ENCODE measurements at places on chromosomes 5 and 9. TPM values are rescaled to one million over a fixed set of nuclear protein-coding genes. Genes with fewer than 3 reads are reported as not detected.
A peak's percentile ranks its signal among the peaks of the same experiment; 100 is the strongest.

PCDHGA6 gene
- 3.5 TPM for total RNA-seq

ANKRD34B gene
- total RNA-seq = 0.13 TPM

ARL10 gene
- 9.1 TPM for total RNA-seq

ECSCR gene
- 36.0 TPM for total RNA-seq

GZMA gene
- total RNA-seq = 0.75 TPM

UBAP1 gene
- 17.9 TPM for total RNA-seq

UGT3A1 gene
- 10.7 TPM for total RNA-seq

KIF24 gene
- 10.3 TPM for total RNA-seq

DAB2IP gene
- total RNA-seq = 26.3 TPM

SLC25A2 gene
- total RNA-seq = 0.22 TPM

FYB1 gene
- 1.9 TPM for total RNA-seq

SPATA31E1 gene
- total RNA-seq = not detected

DNA sequence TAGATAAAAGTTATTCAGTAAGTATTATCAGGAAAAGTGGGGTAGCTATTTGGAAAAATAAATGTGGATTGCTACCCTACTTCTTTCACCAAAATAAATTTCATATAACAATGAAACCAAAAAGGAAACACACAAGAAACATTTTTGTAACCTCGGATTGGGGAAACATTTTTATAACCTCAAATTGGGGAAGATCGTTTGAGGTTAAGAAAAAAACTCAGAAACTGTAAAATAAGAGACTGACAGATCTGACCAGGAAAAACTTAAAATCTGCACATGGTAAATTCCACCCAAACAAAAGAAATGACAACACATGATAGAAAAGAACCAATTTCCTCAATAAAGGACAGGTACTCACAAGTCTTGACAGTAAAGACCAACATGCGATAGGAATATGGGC, 13.5 kb downstream of the EFCAB9 start:
- H3K4me3 ChIP-seq = no peak overlapping the region
- H3K27ac ChIP-seq = no peak overlapping the region
- no peaks in the 10 kb centered on the region for H3K4me1 ChIP-seq
- peaks cover 8% of the 10 kb centered on the region for H3K36me3 ChIP-seq

- H3K27ac ChIP-seq = no peak overlapping the region
- H3K4me3 ChIP-seq = no peak overlapping the region
- no peak for DNase-seq
- peaks cover 5% of the 10 kb centered on the region for H3K36me3 ChIP-seq
- H3K4me1 ChIP-seq = peaks cover 13% of the 10 kb centered on the region
- no peaks in the 10 kb centered on the region for H3K27me3 ChIP-seq
These were observed 49.0 kb upstream of the SUSD3 start for GRCh38 chr9:93009337-93010015.

DNA sequence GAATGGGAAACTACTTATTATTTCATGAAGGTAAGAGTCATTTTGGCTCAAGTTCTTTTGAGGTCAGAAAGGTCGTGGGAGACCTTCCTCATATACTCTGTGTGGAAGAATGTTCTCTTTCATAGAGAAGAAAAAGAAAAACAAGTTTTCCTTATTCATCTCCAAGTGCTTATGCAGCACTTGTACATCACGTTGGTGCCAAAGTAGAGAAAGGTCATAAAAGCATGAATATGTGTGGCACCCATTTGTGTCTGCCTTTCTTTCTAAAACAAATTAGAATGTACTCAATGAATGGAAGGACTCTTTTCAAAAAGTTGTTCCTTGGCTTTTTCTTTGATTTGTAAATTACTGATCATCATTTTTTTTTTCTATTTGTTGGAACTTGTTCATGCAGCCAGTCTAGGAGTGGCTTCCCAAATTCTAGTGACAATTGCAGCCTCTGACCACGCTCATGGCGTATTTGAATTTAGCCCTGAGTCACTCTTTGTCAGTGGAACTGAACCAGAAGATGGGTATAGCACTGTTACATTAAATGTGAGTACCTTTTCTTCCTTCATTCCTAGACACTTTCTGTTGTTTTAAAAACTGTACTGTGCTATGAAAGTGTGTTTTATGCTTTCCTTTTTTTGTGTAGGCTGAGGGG, 122.4 kb downstream of the ADGRV1 start:
- no peak overlapping the region for H3K4me3 ChIP-seq
- DNase-seq = no peak
- H3K36me3 ChIP-seq = no peaks in the 10 kb centered on the region

DNA sequence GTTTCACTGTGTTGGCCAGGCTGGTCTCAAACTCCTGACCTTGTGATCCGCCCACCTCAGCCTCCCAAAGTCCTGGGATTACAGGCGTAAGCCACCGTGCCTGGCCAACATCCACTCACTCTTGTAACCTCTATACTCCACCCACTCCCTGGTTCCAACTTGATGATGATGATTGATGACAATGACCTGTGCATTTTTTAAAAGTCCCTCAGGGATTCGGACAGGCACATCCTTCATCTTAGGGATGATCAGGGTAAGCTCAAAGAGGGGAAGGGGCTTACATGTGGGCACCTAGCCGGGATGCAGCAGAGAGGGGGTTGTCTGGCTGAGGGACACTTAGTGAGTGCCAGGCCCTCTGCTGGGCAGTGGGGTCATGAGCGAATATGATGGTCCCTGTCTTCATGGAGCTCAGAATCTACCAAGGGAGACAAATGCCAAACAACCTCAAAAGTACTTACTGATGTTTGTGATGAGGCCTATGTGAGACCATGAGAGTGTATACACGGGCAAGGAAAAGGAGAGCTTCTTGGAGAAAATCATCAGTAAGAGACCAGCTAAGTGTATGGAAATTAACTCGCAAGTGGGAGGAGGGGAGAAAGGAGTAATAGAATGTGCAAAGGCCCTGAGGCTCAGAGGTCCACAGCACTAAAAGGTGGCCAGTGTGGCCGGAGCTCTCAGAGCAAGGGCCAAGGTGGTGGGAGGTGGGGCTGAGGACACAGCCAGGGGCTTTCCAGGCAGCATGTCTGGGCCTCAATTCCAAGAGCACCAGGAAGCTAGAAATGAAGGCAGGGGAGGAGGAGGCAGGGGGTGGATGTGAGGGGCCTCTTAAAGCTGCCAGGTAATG, 27.4 kb downstream of the LHX2 start:
- no peak for DNase-seq
- H3K27me3 ChIP-seq = peaks cover 61% of the 10 kb centered on the region
- no peaks in the 10 kb centered on the region for H3K36me3 ChIP-seq
- H3K27ac ChIP-seq = no peak overlapping the region
- peaks cover 16% of the 10 kb centered on the region for H3K4me1 ChIP-seq
- no peak overlapping the region for H3K4me3 ChIP-seq

DNA sequence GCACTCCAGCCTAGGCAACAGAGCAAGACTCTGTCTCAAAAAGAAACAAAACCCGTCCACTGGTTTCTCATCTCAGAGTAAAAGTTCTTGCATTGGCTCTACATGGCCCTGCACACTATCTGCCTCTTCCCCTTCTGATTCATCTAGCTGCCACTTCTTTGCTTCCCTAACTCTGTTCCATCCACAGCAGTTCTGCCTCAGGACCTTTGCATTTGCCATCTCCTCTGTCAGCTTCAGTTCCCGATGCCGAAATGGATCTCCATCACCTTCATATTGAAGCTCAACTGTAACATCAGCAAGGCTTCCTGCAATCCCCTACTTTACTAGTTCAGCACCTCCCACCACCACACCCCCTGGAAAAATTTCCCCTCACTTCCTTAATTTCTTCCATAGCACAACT, 1.2 kb upstream of the PIGO start:
- H3K27ac ChIP-seq = no peak overlapping the region
- H3K36me3 ChIP-seq = peaks cover 52% of the 10 kb centered on the region
- no peak overlapping the region for H3K4me3 ChIP-seq
- H3K27me3 ChIP-seq = no peaks in the 10 kb centered on the region
- H3K4me1 ChIP-seq = peaks cover 19% of the 10 kb centered on the region

DNA sequence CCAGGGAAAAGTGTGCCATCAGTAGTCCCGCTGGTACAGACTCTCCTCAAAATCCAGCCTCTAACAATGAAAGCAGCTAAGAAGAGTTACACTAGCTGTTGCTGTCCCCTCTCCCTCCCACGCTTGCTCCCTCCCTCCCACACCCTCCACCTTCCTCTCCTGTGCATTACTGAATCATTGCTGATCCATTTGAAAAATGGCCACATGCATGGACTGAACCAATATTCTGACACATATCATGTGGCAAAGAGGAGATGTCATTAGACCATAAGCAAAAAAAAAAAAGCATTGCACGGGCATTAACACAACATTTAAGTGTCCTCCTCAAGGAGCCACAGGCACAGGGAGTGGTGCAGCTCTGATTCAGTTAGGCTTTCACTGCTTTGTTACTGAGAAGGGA, 37.9 kb downstream of the LHFPL2 start:
- H3K4me1 ChIP-seq = peaks cover 22% of the 10 kb centered on the region
- peak overlapping the region; percentile 53 for H3K27ac ChIP-seq
- H3K27me3 ChIP-seq = no peaks in the 10 kb centered on the region

DNA sequence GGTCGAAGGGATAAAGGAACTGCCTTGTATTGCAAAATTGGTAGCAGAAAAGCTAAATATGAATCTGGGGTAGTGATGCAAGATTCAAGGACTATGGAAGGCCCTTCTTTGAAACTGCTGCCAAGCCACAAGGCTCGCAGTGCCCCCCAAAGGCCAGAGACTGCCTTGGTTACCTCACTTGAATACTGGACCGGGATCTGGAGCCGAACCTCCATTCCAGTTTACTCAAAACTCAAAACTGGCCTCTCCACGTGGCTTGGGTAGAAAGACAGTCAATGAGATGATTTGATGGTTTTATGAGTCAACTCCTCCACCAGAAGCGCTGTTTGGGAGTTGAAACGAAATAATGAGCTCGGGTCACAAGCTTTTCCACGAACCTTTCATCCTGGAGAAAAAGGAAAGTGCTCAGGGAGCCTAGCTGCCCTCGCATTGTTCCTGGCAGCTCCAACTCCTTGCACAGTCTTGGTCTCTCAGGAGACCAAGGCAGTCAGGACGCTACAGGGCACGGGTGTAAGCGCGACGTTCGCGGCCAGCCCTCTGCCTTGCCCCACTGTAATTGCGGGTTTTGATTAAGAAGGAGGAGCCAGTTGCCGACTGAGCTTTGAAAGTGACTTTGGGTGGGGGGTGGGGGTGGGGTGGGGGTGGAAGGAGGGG, 2.8 kb downstream of the ST8SIA4 start:
- DNase-seq = peak; percentile 67
- H3K27ac ChIP-seq = peak overlapping the region; percentile 95
- peaks cover 16% of the 10 kb centered on the region for H3K27me3 ChIP-seq
- peaks cover 16% of the 10 kb centered on the region for H3K4me1 ChIP-seq

- H3K27ac ChIP-seq = no peak overlapping the region
- DNase-seq = no peak
- H3K27me3 ChIP-seq = no peaks in the 10 kb centered on the region
These were observed 65.9 kb downstream of the CRB2 start for GRCh38 chr9:123421801-123422455.

DNA sequence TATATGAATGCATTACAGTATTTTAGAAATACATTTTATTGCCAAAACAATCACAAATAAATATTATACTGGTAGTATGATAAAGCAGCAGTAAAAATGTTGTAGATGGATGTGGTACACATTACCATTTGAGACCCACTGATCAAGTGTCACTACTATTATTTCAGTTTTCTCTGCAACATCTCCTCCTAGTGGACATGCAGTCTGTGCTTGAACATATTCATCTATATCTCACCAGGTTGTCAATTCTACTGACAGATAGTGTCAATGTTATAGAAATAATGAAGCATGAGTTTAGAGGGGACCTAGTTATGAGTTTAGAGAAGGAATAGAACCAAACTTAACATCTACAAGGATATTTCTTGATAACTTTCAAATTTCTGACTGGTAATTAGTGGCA, 39.2 kb upstream of the ELOVL7 start:
- H3K36me3 ChIP-seq = no peaks in the 10 kb centered on the region
- H3K4me1 ChIP-seq = no peaks in the 10 kb centered on the region
- DNase-seq = no peak
- H3K27me3 ChIP-seq = no peaks in the 10 kb centered on the region

- no peaks in the 10 kb centered on the region for H3K27me3 ChIP-seq
- no peak overlapping the region for H3K4me3 ChIP-seq
- no peak for DNase-seq
- no peak overlapping the region for H3K27ac ChIP-seq
These were observed 37.3 kb upstream of the WWC1 start for GRCh38 chr5:168254013-168254693.

GRCh38 chr5:73280821-73281746, 108.1 kb downstream of the TMEM174 start:
- no peak overlapping the region for H3K4me3 ChIP-seq
- H3K36me3 ChIP-seq = no peaks in the 10 kb centered on the region
- H3K4me1 ChIP-seq = no peaks in the 10 kb centered on the region
- peaks cover 33% of the 10 kb centered on the region for H3K27me3 ChIP-seq
- DNase-seq = peak; percentile 59

GRCh38 chr9:129504404-129504803, 116.5 kb downstream of the C9orf50 start:
- no peak for DNase-seq
- H3K36me3 ChIP-seq = peaks cover 16% of the 10 kb centered on the region
- no peak overlapping the region for H3K27ac ChIP-seq
- H3K4me3 ChIP-seq = no peak overlapping the region
- H3K27me3 ChIP-seq = no peaks in the 10 kb centered on the region
- peaks cover 23% of the 10 kb centered on the region for H3K4me1 ChIP-seq
